ENCODE measurements at places on chromosomes 7 and 10.

GRCh38 chr7:91685544-91685943 lies 195.0 kb downstream of the MTERF1 start:
- no peak for DNase-seq

DNA sequence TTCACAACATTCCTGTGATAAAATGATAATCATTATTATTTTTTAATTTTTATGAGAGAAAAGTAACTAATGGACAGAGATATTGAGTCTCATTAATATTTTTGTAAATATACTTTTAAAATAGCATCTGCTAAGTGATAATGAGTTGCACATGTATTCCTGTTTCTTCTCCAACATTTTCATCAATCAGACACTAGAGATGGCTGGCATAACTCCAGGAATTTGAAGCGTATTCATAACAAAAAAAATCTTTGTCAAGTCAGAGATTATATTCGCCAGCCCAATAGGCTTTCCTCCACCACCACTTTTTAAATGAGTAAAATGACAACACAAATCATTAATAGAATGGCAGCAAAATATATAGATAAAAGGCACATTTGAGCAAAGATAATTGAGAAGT lies 524.0 kb upstream of the KCND2 start:
- DNase-seq = no peak

DNA sequence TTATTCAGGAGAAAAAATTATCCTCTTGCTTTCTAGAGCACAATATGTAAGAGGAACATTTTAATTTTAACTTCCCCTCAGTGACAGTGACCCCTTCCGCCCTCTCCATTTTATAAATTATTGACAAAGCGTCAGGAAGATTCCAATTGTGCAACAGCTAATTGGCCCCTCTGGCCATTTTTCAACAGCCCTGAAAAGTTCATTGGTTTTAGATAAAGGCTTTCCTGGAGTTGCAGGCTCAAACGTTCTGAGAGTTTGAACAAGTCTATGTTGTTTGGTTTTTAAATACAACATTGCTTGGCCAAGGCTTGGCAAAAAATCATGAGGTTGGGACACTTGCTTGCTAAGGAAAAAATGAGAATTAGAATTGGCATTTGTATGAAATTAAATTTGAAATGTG lies 422.2 kb upstream of the ANKRD30A start:
- DNase-seq = no peak

- DNase-seq = no peak
Measured at GRCh38 chr7:77558284-77558967, 21.3 kb downstream of the PTPN12 start.

- no peak for DNase-seq
Measured at GRCh38 chr7:153370092-153370491, 610.5 kb downstream of the ACTR3B start.

DNA sequence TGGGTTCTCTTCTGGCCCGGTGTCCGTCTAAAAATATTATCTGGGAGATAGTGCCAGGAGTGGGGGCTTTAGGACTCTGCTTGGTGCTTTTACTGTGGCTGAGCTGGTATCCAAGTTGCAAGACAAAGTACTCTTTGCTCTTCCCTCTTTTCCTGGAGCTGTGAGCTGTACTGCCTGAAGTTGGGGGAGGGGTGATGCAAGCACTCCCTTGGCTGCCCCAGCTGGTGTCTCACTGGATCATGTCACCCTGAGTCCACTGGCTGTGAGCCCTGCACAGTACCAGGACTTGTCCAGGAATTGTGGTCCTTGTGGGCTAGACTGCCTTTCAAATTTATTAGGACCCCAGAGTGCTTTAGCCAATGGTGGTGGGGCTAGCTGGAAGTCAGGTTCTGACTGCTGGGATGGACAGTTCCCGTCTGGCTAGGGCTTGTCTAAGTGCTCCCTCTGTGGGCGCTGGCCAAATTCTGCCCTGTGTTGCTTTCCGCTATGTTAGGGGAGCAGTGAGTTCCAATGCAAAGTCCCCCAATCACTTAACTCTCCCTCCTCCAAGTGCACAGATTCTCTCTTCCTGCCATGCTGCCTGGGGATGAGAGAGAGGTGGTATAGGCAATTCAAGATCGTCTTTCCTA lies 13.1 kb downstream of the CC2D2B start:
- no peak for DNase-seq

- no peak for DNase-seq
Measured at GRCh38 chr7:47583739-47584535, 2.0 kb upstream of the TNS3 start.

DNA sequence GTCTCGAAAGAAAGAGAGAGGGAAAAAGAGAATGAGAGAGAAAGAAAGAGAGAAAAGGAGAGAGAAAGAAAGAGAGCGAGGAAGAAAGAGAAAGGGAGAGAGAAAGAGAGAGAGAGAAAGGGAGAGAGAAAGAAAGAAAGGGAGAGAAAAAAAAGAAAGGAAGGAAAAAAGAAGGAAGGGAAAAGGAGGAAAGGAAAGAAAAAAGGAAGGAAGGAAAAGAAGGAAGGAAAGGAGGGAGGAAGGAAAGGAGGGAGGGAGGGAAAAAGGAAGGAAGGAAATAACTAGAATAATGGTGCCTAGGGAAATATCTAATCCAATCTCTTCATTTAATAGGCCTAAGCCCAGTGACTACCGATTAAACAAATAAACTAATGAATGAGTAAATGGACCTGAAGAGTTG lies 85.4 kb upstream of the LYZL1 start:
- no peak for DNase-seq

- no peak for DNase-seq
Measured at GRCh38 chr10:71353639-71354038, 34.6 kb downstream of the SLC29A3 start.

DNA sequence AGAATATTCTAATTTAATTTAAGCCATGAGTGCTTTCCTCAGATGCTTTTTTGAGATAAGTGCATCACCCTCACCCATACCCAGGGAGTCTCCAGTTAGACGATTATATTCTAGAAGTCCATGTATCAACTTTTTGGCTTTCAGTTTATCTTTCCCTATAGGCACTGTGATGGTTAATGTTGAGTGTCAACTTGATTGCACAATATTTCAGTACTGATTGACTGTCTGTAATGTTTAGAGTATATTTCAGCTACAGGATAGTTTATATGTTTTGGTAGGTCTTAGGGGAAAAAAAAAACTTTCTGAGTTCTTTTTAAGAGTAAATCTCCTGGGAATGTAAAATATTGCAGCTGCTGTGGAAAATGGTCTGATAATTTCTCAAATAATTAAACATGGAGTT lies 535.4 kb downstream of the ADRA2A start:
- DNase-seq = no peak

- DNase-seq = no peak
Measured at GRCh38 chr10:11595395-11595692, 16.1 kb downstream of the USP6NL start.

- no peak for DNase-seq
Measured at GRCh38 chr10:42304341-42304740, 334.0 kb downstream of the ZNF33B start.

- peak; percentile 82 for DNase-seq
Measured at GRCh38 chr10:79068562-79069324, at the start of gene ZMIZ1. ZMIZ1 (plus strand) TSS chr10:79068966; CDS start chr10:79201633, 132,667 bp downstream.

GRCh38 chr7:122212754-122213153 lies 68.7 kb upstream of the AASS start:
- DNase-seq = no peak

DNA sequence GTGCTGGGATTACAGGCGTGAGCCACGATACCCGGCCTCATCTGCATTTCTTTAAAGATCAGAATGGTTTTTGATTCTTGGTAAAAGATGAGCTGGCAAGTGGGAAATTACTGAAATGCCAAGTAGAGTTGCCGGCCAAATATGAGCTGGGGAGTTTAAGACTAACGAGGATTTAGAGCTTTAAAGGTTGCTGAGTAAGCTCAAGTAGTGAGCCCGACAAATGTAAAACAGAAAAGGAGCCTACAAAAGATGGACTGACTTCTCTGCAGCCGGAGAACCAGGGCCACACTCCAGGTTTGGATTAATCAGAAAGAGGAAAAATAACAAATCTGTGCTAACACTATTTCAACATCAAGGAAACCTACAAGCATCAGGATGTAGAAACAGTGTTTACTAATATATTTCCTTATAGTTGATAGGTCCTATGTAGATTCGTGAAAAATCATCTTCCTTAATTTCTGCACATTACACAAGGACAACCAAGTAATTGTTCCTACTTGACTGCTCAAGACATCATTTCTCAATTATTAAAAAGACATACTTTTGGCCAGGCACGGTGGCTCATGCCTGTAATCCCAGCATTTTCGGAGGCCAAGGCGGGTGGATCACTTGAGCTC lies 49.6 kb downstream of the MPP7 start:
- no peak for DNase-seq

DNA sequence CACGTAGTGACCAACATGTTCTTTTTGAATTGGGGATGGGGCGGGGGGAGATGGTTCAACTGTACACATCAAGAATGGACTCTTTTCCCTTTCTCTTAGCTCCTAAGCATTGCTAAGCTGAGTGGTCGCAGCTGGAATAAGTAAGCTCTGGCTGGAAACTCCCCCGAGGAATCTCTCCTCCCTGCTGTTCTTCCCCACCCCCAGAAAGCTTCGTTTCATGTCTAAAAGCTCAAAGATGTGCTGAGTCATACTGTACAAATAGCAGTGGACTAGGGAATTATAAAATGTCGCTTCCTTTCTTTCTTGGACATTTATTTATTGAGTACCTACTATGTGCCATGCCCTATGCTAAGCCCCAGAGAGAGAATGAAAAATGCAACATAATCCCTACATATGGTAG lies 191.1 kb upstream of the ADO start:
- no peak for DNase-seq

GRCh38 chr10:101616415-101617101 lies 28.4 kb downstream of the DPCD start:
- no peak for DNase-seq

DNA sequence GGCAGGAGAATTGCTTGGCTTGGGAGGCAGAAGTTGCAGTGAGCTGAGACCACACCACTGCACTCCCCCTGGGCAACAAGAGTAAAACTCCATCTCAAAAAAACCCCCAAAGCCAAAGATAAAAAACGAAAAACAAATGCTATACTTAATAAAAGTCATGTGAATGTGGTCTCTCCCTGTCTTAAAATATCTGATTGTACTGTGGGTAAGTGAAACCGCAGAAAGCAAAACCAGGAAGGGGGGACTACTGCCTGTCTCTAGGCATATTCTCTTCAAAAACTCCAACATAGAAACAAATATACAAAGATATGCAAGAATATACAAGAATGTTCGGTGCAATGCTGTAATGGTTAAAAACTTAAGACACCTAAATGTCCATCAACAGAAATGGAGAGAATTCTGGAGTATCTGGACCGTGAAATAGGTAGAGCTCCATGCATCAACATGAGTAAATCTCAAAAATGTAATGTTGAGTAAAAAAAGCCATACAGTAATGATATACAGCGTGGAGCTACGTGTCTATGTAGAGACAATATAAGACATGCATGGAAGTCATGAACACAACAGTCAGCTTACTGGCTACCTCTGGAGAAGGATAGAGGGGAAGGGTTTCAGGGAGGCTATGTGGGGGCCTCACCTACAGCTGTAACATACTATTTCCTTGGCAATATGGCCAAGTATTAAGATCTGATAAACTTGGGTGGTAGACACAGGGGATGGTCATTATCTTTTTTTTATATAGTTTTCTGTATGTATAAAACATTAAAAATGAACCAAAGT lies 2.1 kb downstream of the ZNF394 start:
- no peak for DNase-seq

GRCh38 chr7:129889133-129889844 lies 63.5 kb downstream of the UBE2H start:
- no peak for DNase-seq

GRCh38 chr10:35743851-35744250 lies 101.8 kb upstream of the FZD8 start:
- no peak for DNase-seq

GRCh38 chr7:131111081-131111576 lies 216.5 kb upstream of the MKLN1 start:
- no peak for DNase-seq

- peak; percentile 62 for DNase-seq
Measured at GRCh38 chr7:151626422-151627115, 106.9 kb upstream of the RHEB start.

DNA sequence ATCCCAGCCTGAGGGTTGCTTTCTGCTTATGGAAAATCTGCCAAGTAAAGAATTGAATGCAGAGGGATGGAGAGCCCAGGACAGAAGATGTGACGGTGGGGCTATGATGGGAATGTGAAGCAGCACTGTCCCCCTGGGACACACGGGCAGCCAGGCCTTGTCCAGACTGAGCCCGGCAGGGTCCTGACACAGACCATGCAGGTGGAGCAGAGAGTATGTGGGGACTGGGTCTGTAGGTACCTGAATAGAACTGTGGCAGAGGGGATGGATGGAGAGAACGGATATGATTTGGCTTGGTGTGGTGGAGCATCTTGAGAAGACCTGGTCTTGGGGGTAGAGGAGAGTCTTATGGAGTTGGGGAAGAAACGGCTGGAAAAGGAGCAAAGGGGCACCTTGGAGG lies 732 bp upstream of the LRRC18 start:
- DNase-seq = no peak

- DNase-seq = no peak
Measured at GRCh38 chr10:21047096-21047495, 150.0 kb upstream of the NEBL start.

- DNase-seq = no peak
Measured at GRCh38 chr7:138286846-138287245, 173.2 kb upstream of the TRIM24 start.

- no peak for DNase-seq
Measured at GRCh38 chr10:84200537-84201243, 6.4 kb downstream of the CDHR1 start.

DNA sequence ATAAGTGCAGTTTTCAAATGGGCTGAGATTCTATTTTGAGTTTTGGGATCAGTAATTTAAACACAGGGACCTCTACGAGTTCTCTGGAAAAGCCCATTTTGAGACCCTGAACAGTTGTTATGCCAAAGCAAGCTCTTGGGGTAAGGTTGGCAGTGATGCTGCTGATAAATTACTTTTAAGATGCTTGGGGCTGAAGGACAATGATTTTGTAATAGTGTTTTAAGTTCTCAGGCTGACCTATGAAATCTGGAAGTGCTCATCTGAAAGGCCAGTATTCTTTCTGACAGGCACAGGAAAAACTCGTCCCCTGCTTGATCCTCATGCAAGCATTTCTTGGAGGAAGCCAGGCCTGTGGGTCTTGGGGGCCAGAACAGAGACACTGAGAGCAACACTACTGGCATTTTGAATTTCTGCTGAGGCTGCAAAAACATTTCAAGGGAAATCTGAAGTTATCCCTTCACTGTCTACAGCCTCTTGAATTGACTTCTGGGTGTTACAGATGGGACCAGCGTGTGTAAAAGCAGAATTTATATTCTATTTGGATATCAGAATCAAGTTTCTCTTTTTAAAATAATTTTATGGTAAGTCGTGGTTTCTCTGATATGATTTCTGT lies 79.7 kb downstream of the AUTS2 start:
- no peak for DNase-seq

All from iPS-NIHi11 (cell line).